ENCODE measurements at places on chromosomes 11 and 22.

DNA sequence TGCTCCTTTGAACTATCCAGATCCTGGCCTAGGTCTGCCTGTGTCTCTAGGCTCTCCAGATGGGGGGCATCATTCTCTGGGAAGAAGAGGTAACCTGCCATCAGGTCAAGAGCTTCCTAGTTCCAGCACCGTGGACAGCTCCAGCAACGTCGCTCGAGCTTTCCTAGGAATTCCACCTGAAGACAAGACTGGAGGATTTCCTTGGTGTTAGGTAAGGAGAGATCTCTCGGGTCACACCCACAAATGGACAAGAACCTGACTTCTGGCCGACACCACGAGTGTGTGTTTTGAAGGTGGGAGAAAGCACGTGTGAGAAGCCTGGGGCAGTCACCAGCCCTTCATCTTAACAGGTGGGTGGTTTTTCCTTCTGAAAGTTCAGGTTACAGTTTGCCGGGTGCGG is 1.2 kb downstream of the PRG3 start:
- no peak for DNase-seq

GRCh38 chr11:65290448-65291165 is 24.1 kb upstream of the CDC42EP2 start:
- no peak for DNase-seq

DNA sequence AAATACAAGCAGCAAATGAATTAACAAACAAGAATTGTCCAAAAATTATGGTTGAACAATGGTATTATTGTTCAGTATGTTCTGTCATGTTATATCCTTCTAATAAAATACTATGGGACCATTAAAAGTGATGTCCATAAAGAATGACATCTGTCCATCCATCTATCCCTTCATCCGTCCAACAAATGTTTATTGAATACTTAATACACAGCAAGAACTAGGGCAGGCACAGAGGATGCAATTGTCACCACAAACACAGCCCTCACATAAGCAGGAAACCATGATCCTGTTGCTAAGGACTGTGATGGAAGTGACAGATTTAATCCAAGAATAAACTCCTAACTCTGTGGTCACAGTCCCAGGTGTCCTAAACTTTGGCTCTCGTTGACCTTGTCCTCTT is 20.7 kb upstream of the B3GAT1 start:
- no peak for DNase-seq

- peak; percentile 76 for DNase-seq
Measured at GRCh38 chr11:95231881-95232605, 1.0 kb upstream of the SESN3 start.

DNA sequence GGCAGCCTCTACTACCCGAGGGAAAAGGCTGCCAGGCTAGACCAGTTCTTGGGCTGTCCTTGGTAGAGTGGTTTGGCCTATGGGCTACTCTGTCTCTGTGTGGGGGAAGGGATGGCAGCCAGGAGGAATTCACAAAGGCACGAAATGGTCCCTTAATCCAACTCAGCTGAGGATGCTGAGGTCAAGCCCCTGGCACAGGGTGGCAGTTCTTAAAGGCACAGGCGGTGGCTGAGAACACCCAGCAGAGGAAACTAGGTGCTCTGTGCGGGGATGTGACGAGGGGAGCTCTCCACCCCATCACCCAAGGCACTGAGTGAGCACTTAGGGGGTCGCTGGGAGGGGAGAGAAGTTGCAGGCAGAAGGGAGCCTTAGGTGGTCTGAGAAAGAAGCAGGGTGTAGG is at the start of gene MFRP:
Gene MFRP (minus strand): TSS at position 101 of the 400 bp plus-strand sequence. CDS start 192 bp downstream, outside the sequence.
- no peak for DNase-seq

DNA sequence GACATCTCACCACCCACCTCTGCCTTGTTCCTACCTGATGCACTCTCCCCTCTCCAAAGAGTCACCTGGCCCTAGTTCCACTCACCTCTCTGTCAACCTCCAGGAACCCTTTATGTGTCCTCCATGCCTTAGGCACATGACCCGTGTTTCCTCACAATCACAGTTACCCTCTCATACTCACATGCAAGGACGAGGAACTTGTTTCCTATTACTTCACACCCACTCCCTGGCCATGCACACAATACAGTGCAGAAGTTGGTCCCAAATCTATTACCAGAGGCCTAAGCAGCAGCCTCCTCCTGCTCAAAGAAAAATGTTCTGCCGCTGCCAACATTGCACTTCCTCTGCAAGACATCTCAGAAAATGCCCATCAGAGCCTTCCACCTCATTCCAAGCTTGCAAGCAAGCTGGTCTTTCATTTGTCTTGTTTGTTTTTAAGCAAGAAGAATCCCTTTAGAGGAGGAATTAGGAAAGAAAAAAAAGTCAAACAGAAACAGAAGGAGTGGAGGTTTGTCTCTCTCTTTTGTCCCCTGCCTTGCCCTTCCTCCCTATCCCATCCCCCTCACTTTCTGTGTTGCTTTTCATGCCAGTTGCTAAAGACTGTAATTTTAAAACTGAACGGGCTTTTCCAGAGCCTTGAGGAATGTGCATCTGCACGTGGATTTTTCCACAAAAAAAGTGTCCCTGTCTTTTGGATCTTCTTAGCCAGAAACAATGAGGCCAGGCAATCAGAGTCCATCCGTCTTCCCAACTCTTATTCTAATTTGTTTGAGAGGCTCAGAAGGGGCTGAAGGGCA is 63.4 kb downstream of the KCNJ1 start:
- DNase-seq = no peak

GRCh38 chr22:38462960-38463784 is 4.7 kb upstream of the KDELR3 start:
- no peak for DNase-seq

GRCh38 chr11:88297421-88297820 is 40.1 kb downstream of the CTSC start:
- DNase-seq = no peak

- DNase-seq = no peak
Measured at GRCh38 chr11:75386942-75387630, 12.2 kb upstream of the RPS3 start.

- no peak for DNase-seq
Measured at GRCh38 chr11:7632211-7632610, 41.1 kb downstream of the CYB5R2 start.

GRCh38 chr11:86782742-86783141 is 17.6 kb upstream of the PRSS23 start:
- DNase-seq = no peak

DNA sequence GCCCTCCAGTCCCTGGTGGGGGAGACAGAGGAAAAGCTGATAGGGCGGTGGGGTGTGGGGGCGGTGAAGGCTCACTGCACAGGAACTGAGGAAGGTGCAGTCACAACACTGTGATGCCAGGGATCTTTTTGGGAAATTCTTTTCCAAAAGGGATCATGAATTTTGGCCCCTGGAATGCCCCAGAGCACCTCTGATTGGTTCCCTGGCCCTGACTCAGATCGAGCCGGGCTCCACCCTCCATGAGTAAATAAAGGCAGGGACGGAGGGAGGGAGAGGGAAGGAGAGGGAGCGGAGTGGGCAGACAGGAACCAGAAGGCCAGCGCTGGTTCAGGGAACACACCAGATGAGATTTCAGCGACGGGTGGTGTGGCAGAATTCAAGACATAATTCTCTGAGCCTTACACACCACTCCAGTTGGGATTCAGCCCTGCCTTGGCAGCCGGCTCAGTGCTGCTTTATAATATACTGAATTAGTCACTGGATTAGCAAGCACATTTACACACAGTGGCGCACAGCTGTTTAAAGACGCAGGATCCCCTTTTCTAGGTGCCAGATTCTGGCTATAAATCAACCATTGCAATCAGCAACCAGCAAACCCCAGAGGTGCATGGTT is 80.3 kb downstream of the ETS1 start:
- DNase-seq = peak; percentile 66

GRCh38 chr11:121451986-121452608 is at the start of gene SORL1:
Gene SORL1 (plus strand): TSS chr11:121452314. CDS start chr11:121452332, 18 bp downstream.
- DNase-seq = peak; percentile 82

- peak; percentile 67 for DNase-seq
Measured at GRCh38 chr11:86047275-86047991, 21.5 kb downstream of the PICALM start.

GRCh38 chr11:72144807-72145565 is 9.5 kb downstream of the FOLR3 start:
- no peak for DNase-seq

DNA sequence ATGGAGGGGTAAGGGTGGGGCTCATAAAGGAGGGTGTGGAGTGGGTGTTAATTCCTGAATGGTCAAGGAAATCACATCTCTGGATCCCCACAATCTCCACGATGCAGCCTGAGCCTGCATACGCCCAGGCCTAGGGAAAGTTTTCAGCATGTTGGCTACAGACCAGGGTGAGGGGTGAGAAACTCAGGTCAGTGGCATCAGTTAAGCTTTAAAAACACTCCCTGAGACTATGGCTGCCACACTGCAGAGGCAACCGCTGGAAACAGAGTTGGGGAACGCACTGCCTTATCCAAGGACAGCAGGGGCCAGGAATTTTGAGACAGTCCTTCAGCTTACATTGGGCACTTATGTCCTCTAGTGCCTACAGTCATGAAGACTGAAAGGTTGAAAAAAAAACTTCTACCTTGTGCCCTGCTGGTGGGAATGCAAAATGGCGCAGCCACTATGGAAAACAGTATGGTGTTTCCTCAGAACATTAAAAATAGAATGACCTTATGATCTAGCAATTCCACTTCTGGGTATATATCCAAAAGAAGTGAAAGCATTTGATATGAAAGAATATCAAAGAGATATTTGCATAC is 19.7 kb downstream of the DKK3 start:
- no peak for DNase-seq

DNA sequence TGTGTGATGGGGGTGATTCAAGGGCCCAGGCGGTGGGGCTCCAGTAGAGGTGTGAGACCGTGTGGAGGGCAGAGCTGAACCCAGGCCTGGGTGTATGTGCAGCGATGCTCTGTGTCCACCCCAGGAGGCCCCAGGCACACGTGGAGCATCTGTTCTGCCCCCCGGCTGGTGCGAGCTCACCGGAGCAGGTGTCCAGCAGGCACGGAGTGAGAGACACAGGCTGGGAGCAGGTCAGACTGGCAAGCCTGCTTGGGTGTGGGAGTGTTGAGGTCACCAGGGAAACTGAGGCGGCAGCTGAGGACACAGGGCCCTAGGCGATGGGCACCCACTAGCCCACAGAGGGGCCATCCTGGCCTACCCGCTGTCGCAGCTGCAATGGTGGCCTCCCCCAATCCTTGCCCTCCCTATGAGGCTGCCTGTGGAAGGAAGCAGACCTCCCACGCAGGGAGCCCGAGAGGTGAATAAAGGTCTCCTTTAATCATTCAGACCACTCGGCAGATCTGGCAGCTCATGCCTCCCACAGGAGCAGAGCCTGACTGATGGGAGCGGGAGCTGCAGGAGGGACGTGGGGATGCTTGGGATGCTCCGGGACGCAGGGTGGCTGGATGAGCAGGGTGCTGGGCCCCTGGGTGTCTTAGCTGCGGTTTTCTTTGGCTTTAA is 1165.1 kb downstream of the BRD1 start:
- DNase-seq = no peak

DNA sequence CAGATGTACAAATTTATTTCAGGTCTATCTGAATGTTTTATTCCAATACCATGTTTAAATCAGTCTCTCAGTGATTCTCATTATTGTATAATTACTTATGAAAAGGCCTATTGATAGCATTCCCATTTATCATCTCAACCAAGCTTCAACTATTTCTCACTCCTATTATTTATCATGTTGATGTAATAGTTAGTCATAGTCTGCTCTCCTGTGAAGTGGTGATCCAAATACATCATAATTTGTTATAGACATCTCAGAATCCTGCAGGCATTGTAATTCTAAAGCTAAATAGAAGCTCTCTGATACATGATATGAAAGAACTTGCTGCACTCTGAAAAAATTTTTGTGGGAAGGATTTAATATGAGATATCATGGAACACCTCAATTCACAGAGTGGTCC is 21.8 kb upstream of the OR8G1 start:
- DNase-seq = no peak

DNA sequence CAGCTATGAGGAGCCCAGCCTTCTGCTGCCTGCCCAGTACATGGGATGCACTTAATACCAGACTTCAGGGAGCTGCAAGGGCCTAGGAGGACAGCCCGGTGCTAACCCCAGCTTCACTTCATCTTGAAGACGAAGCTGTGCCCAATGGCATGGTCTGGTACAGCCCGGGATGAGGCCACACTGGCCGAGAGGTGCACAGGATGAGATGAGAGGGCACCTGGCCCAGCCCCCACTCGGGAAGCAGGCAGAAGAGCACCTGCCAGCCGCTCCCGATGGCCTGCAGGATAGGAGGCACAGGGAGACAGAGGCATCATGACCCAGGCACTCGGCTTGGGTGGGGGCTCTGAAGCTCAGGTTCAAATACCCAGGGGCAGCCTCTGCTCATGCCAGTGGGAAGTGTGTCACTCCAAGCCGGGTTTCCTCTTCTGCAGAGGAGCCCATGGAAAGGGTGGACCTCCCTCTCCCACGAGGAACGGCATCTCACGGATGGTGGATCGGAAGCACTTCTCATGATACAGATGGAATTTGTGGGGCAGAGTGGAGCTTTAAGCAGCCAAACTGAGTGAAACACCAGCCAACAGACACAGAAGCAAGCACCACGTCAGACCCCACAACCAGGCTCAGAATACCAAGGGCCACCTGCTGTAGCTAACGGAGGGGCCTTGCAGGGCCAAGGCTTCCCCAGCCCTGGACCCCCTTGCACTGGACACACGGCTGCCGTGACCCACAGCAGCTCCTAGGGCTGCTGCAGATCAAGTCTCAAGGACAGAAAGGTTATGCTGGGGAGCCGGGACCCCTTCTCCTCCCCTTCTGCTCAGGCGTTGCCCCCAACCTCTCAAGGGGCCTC is 875.2 kb downstream of the BRD1 start:
- DNase-seq = no peak

- DNase-seq = peak; percentile 60
Measured at GRCh38 chr11:118438314-118438931, 2.1 kb downstream of the KMT2A start.

DNA sequence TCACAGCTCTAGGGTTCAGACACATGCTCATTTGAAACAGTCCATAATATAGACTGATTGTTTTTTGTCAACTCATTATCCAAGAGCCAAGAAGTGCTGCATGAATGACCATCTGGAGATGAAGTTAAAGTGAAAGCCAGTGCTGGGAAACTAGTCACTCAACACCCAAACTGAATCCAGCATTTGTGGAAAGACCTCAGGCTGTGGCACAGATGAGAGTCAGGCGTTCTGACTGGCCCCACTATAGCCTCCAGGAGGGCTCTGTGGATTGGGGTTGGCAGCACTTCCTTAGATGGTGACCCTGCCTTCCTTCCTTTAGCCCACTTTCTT is 2.1 kb downstream of the FEZ1 start:
- no peak for DNase-seq

DNA sequence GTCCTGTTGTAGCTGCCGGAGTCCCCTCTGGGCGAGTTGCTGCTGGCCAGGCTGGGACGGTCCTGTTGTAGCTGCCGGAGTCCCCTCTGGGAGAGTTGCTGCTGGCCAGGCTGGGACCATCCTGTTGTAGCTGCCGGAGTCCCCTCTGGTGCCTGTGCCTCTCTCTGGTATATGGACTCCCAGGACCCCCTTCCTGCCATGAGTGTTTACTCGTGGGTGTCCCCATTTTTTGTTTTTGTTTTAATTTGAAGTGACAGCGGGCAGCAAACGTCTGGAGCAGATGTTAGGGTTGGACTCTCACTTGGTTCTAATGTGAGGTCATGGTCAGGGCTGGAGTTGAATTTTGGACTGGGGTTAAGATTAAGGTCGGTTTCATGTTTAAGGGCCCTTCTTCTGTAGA is 14.2 kb downstream of the SHANK3 start:
- no peak for DNase-seq

- DNase-seq = no peak
Measured at GRCh38 chr11:29641201-29641600, 375.6 kb downstream of the KCNA4 start.
